Activated effector memory CD4-positive, alpha-beta T cell treated with Interleukin-2 at 50 U/mL for 16 hours (primary cell): ENCODE measurements at places on chromosomes 3 and 15.

DNA sequence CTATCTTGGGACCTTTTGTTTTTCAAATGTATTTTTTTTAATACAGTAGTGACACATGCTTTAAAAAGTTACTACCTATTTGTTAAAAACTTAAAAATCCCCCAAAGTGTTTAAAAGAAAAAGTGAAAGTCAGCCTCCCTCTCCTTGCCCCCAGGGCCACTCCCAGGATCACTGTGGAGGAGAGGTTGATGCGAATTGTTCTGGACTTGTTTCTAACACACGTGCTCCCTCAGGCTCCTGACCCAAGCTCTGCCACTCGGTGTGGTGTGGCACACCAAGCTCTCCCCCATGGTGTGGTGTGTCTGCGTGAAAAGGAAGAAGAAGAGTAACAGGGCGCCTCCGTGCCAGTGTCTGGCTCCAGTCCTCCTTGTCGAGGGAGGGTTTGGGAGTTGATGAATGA lies 93.5 kb downstream of the CHCHD6 start:
- no peak for DNase-seq

DNA sequence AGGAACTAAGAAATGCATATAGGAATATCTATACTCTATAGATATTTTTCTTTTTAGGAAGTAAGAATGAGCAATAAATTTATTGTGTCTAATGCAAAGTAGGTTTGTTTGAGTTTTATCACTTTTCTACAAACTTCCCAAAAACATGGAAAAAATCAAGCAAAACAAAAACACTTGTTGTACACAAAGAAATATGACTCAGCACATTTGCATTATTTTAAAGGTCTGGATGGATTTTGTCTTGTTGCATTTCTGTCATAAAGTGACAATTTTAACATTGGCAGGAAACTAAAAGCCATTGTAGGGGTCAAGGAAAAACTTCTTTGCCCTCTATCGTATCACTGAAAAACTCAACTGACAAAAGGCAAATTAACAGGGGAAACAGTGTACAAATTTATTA lies 267.2 kb downstream of the PYDC2 start:
- DNase-seq, result no peak

DNA sequence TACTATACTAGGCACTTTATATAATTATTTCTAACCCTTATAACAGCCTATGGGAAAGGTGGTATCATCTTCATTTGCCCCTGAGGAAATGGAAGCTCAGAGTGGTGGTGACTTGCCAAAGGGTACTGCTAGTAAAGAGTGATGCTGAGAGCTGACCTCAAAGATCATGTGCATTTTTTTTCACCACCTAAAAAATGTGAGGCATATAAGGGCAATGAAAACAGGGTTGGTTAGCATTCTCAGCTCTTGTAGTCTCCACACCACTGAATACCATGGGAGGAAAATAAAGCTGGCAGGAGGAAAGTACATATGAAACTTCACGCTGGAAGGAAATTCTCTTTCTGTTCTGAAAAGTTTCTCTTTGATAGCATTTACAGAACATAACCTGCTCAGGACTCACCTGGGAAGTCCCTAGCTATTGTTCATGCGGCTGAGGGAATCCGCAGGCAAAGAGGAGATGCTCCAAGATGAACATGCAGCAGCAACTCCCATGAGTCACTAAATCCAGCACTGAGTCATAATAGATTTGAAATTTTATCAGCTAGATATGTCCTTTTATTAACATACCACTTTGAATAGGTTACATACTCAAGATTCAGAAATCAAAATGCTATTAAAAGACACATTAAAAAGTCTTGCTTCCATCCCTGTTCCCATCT lies 17.3 kb downstream of the FAIM start:
- no peak for DNase-seq

- no peak for DNase-seq
These were observed 315.2 kb upstream of the ROBO2 start for GRCh38 chr3:76724706-76725105.

DNA sequence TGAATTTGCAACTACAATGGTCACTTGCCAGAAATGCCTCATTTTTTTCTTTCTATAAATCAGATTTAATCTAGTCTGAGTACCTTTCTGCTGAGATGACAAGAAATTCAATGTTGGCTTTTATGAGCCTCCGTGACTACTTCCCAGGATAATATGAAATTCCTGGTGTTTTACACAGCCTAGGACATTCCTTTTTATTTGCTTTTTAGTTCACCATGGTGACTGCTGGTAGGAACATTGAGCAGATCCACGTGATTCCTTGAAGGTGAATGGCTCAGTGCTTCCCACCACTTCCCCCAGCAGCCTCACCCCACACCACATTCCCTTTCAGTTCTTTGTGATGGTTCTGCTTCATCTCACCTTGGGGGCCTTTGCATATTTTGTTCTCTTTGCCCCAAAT lies 4.3 kb upstream of the NPTN start:
- DNase-seq, result no peak

GRCh38 chr3:115857518-115858136 lies 234.3 kb downstream of the GAP43 start:
- DNase-seq, result no peak

- DNase-seq, result no peak
These were observed 14.6 kb downstream of the CAPN7 start for GRCh38 chr3:15220661-15221060.

GRCh38 chr3:16916840-16917239 lies 32.1 kb downstream of the PLCL2 start:
- DNase-seq, result no peak

GRCh38 chr3:171753025-171753472 lies 57.2 kb downstream of the PLD1 start:
- no peak for DNase-seq

- no peak for DNase-seq
These were observed 387.6 kb upstream of the RGMA start for GRCh38 chr15:93476491-93477177.

- DNase-seq, result no peak
These were observed 106.1 kb downstream of the FILIP1L start for GRCh38 chr3:100008081-100008698.

DNA sequence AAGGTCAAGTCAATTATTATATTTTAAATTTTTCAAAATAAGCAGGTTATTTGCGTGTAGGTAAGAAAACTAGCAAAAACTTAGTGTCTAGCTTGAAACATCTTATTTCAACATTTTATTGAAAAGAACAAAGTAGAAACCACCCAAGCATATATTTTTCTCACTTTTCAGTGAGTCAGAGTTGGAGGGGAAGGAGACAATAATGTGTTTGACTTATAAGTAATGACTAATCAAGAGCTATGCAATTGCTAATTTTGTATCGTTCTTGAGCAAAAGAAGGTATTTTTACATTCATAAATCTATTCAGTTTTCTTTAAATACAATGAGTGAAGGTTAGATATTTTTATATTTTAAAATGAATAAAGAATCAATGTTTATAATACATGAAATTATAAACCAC lies 54.4 kb upstream of the P2RY1 start:
- no peak for DNase-seq

- DNase-seq, result no peak
These were observed 32.1 kb upstream of the ST3GAL6 start for GRCh38 chr3:98730886-98731537.

GRCh38 chr15:68817304-68818065 lies 3.2 kb downstream of the ANP32A start:
- peak; percentile 65 for DNase-seq

DNA sequence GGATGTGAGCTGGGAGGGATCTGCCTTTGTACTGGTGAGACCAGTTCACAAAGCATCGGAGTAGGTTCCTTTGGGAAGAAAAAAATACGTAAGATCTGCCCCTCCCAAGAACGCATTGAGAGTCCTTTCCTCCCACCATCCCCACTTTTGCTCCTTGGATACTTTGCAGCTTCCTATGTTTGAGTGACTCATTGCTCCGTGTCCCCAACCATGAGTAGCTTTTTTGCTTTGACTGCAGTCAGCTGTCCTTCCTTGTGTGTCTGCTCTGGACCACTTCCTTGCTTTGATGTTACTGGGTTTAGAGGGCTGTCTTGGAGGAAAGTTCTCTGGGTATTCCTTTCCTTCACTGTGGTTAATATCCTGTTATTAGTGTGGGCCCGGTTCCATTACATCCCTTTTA lies 43.2 kb upstream of the PTPN23 start:
- DNase-seq, result no peak

GRCh38 chr3:118144919-118145318 lies 889.7 kb downstream of the IGSF11 start:
- no peak for DNase-seq

GRCh38 chr3:109125902-109126301 lies 8.0 kb upstream of the MORC1 start:
- DNase-seq, result no peak

- DNase-seq, result no peak
These were observed 273.4 kb downstream of the TLE3 start for GRCh38 chr15:69824075-69824876.

- DNase-seq, result no peak
These were observed 27.8 kb upstream of the ITPKA start for GRCh38 chr15:41465822-41466421.

DNA sequence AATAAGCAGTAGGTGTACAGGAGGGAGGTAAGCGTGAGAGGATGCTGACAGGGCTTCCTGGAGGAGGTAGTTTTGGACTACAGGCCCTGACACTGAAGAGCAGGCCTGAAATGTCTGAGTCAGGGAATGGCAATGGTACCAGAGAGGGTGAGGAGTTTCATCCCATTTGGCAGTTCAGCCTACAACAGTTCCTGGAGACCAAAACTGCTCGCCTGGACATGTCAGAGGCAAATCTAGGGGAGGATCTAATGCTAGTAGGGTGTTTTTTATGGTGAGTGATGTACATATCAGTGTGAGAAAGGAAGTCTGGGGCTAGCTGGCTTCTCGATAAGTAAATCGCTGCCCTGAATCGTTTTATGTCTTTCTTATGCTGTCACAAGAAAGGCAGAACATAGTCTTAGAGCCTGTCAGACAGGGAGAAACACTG lies 13.8 kb upstream of the TNFSF10 start:
- DNase-seq, result no peak

DNA sequence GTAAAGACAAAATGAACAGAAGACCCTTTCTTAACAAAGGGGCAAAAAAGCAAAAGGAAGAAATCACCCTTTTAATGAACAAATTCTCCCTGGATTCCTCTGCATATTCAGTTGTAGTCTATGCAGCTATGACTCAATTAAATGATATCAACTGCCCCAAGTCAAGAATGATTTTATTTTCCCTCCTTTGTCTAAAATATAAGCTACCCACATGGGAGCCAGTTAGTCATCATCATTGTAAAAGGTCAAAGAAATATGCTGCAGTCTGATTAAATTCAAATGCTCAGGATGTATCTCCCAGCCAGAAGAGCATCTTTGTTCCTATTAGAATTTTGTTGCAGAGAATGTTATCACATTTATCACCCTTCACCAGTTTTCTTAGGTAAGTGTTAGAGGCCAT lies 84.0 kb downstream of the SST start:
- no peak for DNase-seq

DNA sequence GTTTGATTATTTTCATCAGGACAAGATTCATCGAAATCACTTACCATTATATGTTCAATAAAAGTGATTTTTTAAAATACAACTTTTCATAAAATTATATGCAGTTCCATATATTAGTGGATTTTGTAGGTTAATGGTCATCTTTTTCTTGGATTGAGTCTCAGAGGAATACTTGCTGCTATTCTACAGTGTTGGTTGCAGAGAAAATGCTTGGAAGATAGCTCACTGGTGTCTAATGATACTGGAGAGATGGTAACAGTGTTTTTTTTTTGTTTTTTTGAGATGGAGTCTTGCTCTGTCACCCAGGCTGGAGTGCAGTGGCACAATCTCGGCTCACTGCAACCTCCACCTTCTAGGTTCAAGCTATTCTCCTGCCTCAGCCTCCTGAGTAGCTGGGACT lies 143.3 kb downstream of the TCF12 start:
- DNase-seq, result no peak

DNA sequence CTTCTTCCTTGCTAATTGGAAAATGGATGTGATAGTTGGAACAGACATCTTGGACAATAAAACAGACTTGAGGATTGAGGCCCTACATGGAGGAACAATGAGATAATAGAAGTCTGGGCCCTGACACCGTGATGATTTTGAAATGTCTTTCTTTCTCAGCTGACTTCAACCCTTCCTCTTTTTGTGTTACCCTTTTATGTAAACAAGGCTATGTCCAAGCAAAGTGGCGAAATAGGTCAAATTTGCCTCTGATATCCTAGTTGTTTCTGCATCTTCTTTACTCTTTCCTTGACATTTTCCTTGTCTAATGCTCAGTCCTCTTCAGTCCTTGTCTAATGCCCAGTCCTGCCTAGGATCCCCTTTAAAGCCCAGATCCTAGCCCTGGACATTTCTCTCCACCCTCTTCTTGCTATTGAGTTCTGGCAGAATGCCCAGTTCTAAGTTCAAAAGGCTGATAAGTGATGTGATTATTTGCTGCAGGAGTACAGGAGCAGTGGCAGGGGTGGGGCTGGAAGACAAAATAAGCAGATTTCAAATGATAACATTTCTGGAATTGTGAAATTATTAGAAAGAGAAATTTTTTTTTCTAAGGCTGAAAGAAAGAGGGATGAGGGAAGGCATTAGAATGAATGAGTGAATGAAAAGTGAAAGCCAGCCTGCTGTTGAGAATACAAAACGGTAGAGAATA lies 6.5 kb upstream of the VPS8 start:
- DNase-seq, result no peak

GRCh38 chr3:60017631-60018030 lies 967.8 kb upstream of the CFAP20DC start:
- DNase-seq, result peak; percentile 19

- peak; percentile 74 for DNase-seq
These were observed 7.4 kb upstream of the IGDCC3 start for GRCh38 chr15:65384895-65385869.

- no peak for DNase-seq
These were observed 28.0 kb upstream of the HEG1 start for GRCh38 chr3:125083776-125084175.

DNA sequence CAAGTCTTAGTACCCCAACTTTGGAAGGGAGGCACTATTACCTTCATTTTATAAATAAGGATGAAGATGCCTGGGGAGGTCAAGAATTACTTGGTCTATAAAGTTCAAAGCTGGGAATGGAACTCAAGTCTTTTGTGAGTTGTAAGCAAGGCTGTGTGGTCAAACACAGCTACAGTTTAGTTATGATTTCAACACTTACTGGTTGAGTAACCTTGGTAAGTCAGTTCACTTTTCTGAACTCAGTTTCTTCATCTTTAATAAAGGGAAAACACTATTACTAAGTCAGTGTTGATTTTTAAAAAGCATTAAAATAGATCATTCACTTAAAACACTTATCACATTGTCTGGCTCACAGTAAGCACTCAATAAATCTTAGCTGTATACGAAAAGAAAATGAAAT lies 200.4 kb upstream of the ADAMTS9 start:
- no peak for DNase-seq

DNA sequence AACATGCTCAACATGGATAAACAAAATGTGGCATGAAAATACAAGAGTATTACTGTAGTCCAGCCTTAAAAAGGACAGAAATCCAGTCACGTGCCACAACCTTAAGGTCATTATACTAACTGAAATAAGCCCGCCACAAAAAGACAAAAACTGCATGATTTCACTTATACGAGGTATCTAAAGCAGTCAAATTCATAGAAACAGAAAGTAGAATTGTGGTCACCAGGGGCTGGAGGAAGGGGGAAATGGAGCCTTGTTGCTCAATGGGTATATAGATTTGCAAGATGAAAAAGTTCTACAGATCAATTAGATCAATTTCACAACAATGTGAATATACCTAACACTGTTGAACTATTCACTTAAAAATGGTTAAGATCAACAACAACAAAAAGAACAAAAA lies 7.4 kb downstream of the GLB1 start:
- no peak for DNase-seq

GRCh38 chr3:24591191-24591590 lies 96.5 kb upstream of the THRB start:
- DNase-seq, result no peak
